NCI-H1930 (cell line): ENCODE measurements at places on chromosomes 1 and 21.

GRCh38 chr1:160437432-160438316, 37.3 kb downstream of the VANGL2 start:
- no peak for DNase-seq

GRCh38 chr1:4081806-4082711, 182.0 kb upstream of the C1orf174 start:
- DNase-seq = no peak

GRCh38 chr1:115182012-115182715, 92.9 kb upstream of the TSPAN2 start:
- DNase-seq = no peak

- DNase-seq = peak; percentile 17
Observed at GRCh38 chr1:25204797-25205480, 27.4 kb downstream of the SYF2 start.

DNA sequence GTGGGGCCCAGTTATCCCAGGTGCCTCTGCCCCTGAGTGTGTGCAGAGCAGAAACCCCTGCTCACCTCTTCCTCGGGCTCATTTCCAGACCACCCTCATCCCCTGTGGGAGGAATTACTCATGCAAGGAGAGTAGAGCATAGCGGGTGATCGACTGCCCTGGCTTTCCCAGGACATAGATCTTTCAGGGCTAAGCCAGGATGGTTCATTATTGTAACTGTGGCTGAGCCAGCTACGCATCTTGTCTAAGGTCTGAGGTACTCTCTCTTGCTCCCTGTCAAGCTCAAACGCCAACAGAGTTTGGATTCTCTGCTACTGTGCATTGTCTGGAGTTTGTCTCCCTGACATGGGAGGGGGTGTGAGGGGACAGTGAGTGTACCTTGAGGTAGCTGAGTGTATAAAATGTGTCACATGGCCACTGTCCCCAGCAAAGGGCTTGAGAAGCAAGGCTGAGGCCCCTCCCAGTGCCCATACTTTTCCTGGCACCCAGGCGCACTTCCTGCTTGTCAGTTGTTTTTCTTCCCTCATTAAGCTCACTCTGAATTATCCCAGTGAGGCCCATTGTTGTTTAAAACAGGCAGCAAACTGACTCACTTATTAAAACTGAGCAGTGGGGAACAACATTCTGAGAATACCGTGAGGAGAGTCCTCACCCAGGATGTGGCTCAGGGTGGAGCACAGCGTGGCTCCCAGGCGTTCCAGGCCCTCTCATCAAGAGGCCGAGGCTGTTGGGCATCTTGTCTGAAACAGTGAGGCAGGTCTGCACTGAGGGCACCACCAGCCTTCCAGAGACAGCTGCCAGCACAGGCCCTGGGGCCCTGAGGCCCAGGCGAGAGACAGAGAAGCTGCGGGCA, 92.9 kb downstream of the LAMC2 start:
- DNase-seq = no peak
